Lower leg skin (tissue), 4 donors: ENCODE measurements at places on chromosomes 6 and 20. TPM values are rescaled to one million over a fixed set of nuclear protein-coding genes. Genes with fewer than 3 reads are reported as not detected.

Gene SNPH
- total RNA-seq: 2.5 TPM

GRCh38 chr6:166411271-166411670 is 28.5 kb upstream of the MPC1 start:
- no peak for DNase-seq

DNA sequence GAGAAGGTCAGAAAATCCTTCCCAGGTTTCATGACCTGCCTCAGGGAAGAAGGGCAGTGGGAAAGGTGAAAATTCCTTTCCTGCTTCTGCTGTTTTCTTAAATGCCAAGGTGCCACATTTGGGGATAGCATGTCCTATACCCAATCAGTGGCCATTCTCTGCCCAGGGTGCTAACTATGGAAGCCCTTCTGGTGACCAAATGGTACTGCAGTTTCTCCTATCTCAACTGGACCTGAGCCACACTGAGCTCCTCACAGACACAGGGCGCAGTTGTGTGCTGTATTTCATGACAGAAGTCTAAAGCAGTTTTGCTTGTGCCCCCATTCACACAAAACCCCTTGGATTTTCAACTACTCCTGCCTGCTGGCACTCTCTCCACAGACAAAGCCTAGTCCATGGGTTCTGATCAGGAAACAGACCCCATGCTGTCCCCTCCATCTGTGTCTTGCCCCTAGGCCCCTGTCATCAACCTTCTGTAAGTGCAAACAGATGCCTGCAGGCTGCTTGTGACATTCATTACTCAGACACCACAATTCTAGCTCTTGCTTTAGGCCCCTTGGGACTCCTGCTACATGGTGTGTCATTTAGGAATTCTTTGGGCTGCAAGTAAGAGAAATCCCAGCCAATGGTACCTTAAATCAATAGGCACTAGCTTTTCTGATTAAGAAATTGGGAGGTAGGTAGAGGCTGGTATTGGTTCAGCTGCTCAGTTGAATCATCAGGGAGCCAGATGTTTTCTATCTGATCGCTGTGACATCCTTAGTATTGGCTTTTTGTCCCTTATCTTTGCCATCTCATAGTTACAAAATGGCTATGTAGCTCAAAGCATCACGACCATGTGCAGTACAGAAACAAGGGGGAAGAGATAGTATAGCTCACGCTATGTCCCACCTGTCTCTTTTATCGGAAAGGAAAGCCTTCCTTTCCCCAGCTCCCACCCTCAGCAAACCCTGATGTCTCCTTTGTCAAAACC is 147.8 kb downstream of the CD83 start:
- DNase-seq: no peak

- no peak for DNase-seq
These were observed 16.4 kb downstream of the TRIM27 start for GRCh38 chr6:28907394-28907793.

DNA sequence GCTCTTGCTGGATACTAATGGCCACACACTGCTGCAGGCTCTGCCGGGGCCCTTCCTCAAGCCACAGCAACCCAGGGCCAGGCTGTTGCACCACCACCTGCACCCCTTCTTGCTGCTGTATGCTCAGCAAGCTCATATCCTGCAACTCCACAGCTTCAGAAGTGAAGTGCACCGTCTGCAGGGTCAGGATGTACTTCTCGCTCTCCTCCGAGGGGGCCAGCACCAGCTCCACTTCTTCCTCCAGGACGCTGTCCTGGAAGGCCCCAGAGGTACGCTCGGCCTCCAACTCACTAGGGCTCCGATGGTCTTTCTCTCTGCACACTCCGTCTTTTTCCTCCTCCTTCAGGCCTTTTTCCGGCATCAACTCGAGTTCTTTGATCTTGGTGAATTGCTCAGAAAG is 1.2 kb downstream of the CTCFL start:
- no peak for DNase-seq

GRCh38 chr6:158793432-158793831 is 25.7 kb downstream of the EZR start:
- no peak for DNase-seq
